ENCODE measurements at places on chromosomes 2 and 18. TPM values are rescaled to one million over a fixed set of nuclear protein-coding genes. Genes with fewer than 3 reads are reported as not detected.

Gene POTEI
- 0.07 TPM for total RNA-seq

Gene NMS
- not detected for total RNA-seq

Gene BIRC6
- 102 TPM for total RNA-seq

Gene AGFG1
- 69.2 TPM for total RNA-seq

Gene REG3A
- total RNA-seq = not detected

Gene EMX1
- 0.96 TPM for total RNA-seq

Gene IL1F10
- total RNA-seq = not detected

Gene SULT1C2
- total RNA-seq = 10.5 TPM

Gene DPY30
- 49.0 TPM for total RNA-seq

Gene GKN1
- not detected for total RNA-seq

Gene TEX44
- total RNA-seq = not detected

Gene XPO1
- total RNA-seq = 94.1 TPM

Gene FOXI3
- not detected for total RNA-seq

GRCh38 chr18:8361941-8362471 lies 247.2 kb upstream of the RAB12 start:
- DNase-seq = no peak

DNA sequence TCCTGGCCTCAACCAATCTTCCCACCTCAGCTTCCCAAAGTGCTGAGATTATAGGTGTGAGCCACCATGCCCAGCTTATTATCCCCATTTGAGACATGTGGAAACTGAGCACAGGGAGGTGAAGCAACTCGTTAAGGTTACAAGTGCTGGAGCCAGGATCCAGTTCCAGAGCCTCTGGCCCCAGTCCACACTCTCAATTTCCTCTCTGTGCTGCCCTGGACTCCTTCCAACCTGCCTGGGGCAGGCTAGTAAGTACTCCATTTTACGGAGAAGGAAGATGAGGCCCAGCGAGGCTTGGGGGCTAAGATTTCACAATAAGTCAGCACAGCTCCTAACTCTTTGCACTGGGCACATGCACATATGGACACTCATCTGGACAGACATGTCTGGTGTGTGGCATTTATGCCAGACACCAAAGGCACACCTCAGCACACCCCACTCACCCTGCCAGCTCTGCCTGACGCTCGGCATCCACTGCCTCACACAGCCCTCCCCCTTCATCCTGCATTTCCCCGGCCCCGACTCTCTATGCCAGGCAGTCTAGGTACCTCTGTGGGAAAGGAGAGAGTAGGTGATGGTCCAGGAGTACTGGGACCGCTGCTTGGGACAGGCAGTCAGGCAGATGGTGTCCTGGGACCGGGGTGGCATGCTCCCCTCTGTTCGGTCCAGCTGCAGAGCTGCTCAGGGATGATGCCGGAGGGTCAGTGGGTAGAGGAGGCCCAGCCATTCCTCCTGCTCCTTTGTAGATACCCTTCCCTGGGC lies 20.5 kb downstream of the CFAP65 start:
- no peak for DNase-seq

DNA sequence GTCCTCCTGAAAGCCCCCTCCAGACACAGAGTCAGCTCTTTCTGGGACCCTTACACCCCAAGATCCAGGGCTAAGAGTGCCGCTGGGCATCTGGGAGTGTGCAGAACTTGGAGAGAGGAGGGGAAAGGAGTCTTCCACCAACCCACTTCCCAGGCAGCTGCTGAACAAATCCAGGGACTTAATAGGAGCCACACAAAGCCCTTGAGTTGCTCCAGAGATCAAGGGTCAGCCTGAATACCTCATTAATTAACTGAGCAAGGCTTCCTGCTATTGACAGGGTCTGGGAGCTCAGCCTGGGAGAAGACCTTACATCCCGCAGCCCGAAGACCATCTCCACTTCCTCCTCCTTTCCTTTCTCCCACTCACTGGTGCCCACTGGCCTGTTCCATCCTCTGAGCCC lies 108.3 kb downstream of the CELF4 start:
- no peak for DNase-seq

DNA sequence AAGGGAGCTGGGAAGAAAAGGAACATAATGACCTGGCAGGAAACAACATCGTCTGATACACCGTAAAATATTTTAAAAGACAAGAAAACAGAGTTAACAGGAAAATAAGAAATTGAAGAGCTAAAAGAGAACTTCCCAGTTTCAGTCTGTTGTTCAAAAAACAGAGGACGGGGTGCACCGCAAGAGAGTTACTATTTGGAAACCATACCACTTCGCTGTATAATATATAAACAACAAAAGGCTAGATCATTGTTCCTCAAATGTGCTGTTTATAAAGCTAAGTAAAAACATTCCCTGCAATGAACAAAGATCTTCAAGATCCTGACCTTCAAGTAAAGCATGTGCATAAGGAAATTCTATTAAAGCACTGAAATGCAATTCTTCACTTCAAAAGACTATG lies 2.1 kb downstream of the PPP3R1 start:
- no peak for DNase-seq

GRCh38 chr2:165544897-165545296 lies 75.4 kb downstream of the CSRNP3 start:
- DNase-seq = no peak

GRCh38 chr2:241551998-241552737 lies 6.4 kb upstream of the BOK start:
- DNase-seq = no peak

- DNase-seq = no peak
Measured at GRCh38 chr2:221350616-221351015, 221.5 kb downstream of the EPHA4 start.

DNA sequence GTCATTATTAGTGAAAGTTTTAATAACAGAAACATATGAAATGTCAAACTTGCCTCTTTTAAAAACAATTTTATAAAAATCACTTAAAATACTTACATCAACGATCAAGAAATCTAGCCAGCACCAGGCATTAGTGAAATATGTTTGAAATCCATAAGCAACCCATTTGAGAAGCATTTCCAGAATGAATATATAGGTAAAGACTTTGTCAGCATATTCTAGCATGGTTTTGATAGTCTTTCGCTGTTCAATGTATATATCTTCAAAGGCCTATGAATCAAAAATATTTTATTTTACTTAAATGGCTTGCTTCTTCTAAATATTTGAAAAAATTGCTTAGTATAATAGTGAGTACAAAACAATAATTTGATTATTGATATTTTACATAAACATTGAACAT lies 91.1 kb downstream of the SCN3A start:
- DNase-seq = no peak

- DNase-seq = no peak
Measured at GRCh38 chr2:102051692-102052277, 60.0 kb downstream of the IL1R2 start.

DNA sequence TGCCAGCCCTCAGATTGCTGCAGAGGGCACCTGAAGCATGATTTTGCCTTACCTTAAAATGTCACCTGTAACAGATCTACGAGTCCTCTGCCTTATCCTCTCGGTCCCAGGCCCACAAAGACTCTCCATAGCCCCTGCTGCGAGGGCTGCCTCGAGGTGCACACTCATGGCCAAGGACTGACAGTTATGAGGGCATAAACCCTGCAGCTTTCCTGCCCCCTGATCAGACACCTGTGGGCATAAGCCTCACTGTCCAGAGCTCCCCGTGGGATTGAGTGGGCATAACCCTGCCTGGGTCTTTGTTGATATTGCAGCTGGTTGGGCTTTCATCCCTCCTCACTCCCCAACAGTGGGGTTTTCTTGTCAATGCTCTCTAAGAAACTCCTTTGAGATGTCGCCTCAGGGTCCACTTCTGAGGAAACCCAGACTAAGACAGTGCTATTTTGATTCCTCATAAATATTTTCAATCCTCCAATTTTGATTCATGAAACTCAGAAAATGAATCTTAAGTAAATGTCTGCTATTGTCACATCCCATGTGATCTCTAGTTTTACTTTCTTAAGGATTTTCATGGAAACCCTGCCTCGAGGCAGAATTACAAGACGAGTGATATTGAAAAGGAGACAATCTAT lies 108.5 kb upstream of the NCK2 start:
- no peak for DNase-seq

DNA sequence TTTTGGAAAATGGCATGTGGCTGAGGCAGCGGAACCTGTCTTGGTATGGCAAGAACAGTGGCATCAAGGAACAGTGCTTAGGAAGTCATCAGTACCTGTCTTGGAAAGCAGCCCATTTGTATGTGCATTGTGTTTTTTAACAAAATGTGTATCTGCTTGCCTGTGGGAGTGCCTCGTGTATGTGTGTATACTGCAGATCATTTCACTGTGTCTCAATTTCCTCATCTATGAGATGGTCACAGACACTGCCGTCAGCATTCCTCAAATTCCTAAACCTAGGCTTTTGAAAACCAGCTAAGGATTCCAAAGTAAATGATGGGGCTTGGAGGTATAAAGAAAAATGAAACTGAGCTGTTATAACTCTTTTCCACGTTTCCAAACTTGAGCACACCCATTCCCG lies 441.3 kb downstream of the RND3 start:
- DNase-seq = no peak

DNA sequence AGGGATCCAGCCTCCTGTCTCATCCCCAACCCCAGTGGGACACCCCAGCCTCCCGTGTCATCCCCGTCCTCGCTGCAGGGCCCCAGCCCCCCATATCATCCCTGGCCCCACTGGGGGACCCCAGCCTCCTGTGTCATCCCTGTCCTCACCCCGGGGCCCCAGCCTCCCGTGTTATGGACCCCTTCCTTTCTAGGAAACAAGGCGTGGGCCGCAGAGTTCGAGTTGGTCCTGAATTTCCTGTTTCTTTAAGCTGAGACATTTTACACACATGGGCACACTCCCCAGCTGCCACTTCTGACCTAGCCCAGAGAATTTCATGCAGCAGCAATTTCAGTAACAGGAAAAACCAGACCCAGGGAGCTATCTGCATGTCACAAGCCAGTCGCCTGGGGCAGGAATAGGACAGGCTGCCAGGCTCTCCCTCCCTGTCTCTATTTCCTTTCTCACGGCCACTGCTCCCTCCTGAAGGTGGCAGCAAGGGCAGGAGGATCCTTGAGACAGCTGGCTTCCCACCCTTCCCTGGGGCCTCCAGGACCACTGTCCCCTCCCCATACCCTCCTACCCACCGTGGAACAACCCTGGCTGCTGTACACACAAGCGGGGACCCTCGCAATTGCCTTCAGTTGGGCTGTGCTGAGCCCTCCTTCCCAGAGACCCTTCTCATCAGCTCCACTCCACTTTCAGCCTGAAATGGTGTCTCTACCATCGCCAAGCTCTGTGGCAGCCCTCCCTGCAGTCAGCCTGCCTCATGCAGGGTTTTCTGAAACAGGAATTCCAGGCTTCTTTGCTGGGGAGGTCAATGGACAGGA lies 141.9 kb upstream of the ID2 start:
- no peak for DNase-seq

DNA sequence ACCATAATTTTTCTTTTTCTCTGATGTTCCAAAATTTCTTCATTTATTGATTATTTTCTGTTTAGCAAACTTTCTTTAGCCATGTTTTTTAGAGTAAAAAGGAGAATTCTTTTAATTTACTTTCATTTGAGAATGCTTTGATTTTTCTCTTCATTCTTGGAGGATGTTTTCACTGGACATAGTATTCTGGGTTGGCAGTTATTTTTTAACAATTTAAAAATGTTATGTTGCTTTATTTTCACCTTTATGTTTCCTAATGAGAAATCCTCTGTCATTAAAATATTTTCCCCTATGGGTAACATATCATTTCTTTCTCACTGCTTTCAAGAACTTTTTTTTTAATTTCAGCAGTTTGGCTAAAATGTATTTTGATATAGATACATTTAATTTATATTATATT lies 631.4 kb upstream of the CDH2 start:
- no peak for DNase-seq

DNA sequence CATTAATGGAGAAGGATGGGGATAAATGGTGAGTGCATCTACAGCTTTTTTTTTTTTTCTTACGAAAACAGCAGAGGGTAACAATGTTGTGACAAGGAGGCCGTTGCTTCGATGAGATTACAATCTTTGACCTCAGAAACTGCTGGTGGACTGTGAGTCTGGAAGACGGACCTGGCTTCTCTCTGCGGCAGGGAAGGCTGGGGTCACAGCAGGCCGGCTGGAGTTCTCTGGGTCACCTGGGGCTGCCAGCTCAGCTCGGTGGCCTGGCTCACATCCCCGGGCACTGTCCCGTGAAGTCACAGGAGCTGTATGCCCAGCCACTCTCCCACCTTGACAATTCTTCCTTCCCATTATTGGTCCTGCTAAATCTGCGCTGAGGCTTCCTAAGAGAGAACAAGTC lies 160.8 kb downstream of the ACKR3 start:
- no peak for DNase-seq

DNA sequence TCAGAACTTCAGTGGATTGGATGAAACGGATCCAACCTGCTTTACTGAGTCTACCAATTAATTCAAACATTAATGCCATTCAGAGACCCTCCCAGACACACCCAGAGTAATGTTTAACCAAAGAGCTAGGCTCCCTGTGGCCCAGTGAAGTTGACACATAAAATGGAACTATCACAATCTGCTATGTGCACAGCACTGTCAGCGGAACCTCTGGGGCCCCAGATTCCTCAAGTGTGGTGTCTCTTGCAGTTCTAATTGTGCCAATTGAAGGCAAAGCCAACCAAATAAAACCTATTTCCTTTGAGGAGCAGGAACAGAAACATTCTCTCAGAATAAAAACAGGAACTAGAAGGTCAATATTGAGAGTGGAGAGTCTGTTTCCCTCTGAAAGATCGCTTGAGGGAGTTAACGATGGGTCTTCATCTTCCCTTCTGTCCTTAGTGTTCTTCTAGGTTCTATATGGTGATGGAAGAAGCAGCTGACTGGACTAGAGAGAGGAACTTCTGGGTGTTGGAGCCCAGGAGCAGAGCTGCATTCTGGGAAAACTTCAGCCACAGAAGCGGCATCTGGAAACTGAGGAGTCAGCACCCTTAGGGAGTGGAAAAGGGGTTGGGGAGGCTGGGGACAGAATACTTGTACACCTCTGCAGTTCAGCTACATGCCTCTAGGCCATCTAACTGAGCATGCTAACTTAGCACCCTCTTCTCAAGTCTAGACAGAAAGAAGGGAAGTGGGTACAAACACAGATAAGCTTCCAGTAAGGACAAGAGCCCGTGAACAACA lies 174.4 kb upstream of the FBXO11 start:
- DNase-seq = peak; percentile 5

- no peak for DNase-seq
Measured at GRCh38 chr2:4753721-4754120, 938.5 kb upstream of the SOX11 start.

GRCh38 chr2:163571423-163572102 lies 164.2 kb downstream of the FIGN start:
- no peak for DNase-seq

GRCh38 chr2:179274749-179275148 lies 10.1 kb upstream of the SESTD1 start:
- DNase-seq = no peak
